ENCODE measurements at places on chromosomes 1 and 21.

DNA sequence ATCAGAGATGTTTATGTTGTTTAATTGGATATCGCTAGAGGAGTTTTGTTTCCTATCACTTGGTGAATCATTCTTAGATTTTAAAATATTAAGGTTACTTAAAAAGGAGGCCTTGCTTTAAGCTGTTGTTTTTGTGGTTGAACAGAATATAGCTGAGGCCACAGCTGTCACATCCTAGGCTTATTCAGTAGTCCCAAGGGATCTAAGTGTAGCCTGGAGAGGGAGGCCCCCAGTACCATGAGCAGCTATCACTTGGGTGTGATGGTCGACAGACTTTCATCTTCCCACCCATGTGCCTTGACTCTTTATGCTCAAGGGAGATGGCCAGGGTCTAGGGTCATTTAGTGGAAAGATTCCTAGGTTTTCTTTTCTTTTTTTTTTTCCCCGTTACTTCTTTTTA lies 278.7 kb downstream of the HHAT start:
- DNase-seq: no peak

GRCh38 chr1:10489291-10490055 lies 14.7 kb downstream of the PEX14 start:
- no peak for DNase-seq

DNA sequence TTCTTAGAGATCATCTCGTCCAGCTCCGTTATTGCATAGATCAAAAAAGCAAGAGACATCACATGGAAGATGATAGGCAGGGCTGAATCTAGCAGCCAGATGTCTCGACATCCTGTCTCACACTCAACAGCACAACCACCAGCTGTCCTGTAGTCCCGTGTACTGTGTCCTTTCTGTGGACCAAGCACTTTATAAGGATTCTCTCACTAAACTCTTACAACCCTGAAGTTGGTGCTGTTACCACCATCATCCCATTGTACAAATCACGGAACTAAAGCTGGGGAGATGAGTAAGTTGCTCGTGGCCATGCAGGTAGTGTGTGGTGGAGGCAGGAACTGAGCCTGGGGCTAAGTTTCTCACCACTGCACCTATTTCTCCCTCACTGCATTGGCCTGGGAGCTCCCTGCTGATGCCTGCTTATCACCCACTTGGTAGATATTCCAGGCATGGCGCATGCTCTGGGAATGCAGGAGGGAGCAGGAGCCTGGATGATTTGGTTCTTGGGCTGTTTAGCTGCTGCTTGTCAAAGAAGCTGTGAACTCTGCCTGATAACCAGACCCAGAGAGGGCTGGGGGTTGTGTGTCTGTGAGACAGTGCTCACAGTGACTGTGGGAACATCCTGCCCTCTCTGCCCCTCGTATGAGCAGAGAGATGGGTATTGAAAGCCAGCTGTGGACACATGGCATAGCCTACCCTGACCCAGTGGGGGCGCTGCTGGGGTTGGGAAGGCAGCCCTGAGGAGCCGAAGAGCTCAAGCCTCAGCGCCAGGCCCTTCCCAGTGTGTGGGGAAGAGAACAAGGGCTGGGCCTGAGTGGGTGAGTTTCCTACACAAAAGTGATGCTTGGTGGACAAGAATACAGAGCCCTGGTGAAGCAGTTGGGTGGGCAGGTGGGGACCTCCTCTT lies 13.6 kb downstream of the PPFIA4 start:
- DNase-seq: no peak

- DNase-seq: no peak
Observed at GRCh38 chr1:67436511-67437055, 6.4 kb upstream of the SERBP1 start.

GRCh38 chr1:1857096-1857703 lies 33.7 kb downstream of the GNB1 start:
- no peak for DNase-seq

DNA sequence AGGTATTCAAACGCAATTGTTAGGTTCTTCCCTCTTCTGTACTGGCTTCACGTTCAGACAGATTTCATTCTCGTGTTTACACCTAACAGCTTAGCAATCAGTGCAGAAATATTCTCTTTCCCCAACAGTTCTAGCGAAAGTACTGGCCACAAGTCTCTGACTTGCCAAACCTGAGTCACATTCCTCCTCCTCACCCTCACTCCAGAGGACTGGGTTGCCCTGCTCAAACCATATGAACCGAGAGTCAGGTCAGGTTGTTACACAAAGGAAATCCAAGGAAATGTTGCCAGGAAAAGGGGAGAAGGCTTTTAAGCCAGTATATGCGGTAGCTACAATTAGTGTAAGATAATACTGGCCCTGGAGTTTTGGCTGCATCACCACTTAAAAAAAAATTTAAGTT lies 282.5 kb downstream of the RGS7 start:
- DNase-seq: no peak

DNA sequence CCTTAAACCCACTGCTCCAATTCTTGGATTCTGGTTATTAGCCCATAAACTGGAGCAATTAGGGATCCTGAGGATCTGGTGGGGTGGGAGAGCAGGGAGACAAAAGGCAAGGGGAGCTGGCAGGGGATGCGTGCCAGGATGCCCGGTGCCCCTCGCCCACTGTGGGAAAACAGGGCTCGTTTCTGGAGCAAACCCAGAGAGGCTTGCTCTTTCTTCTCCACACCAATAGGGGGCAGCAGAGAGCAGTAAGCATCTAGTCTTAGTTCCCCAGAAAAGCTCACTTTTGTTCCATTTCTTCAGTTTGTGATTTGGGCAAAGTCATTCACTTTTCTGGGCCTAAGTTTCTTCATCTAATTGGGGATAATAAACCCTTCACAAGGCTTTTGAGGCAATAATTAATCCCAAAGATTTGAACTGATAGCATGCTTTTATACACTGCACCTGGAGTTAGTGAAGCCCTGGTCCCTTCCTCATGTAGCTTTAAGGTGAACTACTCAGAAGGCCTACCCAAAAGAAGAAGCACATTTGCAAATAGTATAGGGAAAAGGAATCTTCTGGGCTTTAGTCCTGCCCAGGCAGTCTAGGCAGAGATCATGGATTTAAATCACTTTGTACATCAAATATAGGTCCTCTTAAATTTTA lies 160.6 kb upstream of the USP24 start:
- DNase-seq: no peak

DNA sequence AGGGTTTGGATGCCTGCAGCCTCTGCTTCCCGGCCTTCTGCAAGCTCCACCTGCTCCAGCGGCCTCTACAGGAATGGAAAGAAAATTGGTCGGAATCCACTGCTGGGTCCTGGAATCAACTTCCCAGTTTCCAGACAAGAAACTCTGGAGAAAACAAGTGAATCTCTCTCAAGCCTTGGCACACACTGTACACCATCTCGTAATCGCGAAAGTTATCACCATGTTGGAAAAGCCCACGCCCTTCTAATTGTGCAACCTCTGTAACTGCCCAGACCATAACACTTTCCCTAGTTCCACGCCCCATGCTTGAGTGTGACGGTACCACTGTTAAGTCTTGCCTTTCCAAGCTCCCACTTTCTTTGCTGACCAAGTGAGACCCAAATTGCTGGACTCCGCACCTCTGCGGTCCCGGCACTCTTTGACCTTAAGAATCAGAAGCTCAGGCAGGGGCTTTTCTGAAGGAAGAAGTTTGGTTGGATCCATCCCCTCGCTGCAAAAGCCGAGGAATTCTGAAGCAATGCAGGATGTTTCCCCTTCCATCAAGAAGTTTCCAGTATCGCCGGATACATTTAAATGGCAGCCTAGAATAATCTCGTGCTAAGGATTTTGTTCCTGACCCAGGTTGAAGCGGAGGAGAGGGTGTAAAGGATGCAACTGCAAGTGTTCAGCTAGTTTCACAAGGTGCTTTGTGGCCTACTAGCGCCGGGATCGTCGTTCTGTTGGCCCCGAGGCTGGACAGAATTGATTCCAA lies 6.2 kb downstream of the NR5A2 start:
- DNase-seq: no peak

- no peak for DNase-seq
Observed at GRCh38 chr1:161207173-161207572, 5.0 kb downstream of the NDUFS2 start.

- DNase-seq: no peak
Observed at GRCh38 chr1:35475356-35475755, 81.8 kb downstream of the KIAA0319L start.

GRCh38 chr21:31667132-31667531 lies 7.6 kb downstream of the SOD1 start:
- no peak for DNase-seq

GRCh38 chr1:220341126-220341525 lies 68.9 kb upstream of the RAB3GAP2 start:
- no peak for DNase-seq

DNA sequence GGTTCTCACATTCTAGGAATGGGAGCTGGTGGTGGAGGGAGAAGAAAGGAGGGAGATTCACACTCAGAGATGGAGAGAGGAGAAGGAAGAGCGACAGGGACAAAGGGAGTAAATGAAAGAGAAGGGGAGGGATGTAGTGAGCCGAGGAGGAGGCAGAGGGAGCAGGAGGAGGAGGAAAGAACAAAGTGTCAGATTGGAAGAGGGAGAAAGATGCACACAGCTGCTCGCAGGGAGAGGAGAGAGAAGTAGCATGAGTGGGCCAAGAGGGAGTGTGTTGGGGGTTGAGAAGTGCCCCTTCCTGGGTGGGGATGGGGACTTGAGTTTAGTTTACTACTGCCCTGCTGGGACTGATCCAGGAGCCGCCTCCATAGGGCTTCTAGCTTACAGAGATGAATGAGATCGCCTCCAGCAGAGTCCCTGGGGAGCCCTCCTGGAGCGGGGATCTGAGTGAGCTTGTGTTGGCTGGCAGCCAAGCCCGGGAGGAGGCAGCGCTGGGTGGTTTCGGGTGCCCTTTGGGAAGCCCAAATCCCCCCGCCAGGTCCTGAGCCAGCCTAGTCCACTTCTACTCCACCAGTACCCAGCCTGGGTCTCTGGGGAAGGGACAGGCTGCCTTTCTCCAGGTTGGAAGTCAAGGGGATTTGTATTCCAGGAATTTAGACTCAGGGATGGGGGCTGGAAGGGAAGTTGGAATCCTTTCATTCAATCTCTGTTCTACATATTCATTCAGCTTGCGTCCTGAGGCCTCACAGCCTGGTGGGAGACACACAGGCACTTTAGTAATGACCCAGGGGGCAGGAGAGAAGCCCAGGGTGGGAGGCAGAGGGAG lies 20.9 kb downstream of the PTPRU start:
- no peak for DNase-seq

DNA sequence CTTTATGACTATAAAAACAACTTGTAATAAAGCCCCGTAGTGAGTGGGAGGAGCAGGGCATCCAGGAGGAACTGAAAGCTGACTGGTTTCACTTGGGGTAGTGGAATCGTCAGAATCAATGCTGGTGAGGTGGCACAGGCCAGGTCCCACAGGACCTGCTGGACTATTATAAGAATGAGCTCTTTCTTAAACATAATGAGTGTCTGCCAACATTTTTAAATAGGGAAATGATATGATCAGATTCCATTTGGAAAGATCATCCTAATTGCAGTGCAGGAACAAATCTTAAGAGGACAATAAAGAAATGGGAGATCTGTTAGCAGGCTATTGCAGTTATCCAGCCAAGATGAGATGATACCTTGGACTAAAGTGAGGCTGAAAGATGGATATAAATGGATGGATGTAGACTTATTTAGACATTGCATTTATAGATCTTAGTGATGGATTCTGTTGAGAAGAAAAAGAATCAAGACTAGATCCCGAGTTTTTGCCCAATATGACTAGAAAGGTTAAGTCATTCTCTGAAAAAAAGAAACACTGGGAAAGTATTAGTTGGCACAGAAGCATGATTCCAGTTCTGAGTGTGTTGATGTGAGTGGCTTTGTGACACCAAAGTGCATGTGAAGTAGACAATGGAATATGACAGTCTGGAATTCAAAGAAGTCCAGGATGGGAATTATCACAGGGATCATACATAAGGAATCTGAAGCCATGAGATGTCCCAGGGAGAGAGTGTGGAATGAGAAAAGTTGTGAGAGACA lies 153.3 kb upstream of the SGIP1 start:
- no peak for DNase-seq

GRCh38 chr1:232423591-232423990 lies 206.3 kb downstream of the SIPA1L2 start:
- DNase-seq: no peak

DNA sequence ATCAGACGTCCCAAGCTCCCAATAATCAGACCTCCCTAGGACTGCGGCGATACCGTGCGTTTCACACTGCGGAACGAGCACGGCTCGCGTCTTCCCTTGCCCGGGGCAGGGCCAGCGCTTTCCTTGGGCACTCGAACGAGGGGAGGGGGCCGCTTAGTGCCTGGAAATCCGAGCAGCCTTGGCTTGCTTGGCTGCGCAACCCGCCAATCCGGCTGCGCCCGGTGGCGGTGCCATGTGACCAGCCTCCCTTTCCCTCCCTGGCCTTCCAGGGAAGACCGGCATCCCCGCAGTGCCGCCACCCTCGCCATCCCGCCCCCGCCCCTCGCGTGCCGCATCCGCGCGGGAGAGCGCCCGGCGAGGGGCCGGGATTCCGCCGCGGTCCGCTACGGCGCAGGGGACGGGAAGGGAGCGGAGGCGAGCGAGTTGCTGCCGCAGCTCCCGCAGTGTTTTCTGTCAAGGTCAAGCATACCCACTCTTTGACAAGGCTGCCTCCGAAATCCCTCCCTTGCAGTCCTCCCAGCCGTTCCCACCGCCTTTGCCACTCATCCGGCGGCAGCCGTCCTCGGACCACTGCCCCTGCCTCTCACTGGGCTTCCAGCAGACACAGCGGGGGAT lies 8.3 kb upstream of the RNF19B start:
- no peak for DNase-seq

- DNase-seq: no peak
Observed at GRCh38 chr21:44865561-44866280, 7.8 kb downstream of the PTTG1IP start.

DNA sequence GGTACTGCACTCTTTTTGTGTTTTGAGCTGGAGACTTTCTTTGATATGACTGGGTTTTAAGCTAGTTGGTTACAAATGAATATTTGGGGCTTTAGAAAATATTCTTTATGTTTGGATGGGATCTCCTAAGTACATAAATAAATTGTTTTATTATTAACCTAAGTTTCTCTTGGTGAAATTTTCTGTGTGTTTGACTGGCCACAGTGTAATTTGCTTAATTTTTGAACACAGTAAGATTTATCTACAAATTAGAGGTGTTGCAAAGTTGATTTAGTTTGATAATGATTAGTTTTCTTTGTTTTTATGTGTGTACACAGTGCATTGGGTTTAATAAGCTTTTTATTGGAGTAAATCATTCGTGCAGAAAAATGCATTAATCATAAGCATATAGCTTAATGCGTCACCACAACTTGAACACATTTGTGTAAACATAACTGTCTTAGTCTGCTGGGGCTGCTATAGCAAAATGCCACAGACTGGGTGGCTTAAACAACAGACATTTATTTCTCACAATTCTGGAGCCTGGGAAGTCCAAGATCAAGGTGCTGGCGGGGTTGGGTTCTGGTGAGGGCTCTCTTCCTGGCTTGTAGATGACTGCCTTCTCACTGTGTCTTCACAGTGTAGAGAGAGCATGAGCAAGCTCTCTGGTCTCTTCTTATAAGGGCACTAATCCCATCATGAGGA lies 17.4 kb upstream of the SLC6A9 start:
- no peak for DNase-seq

GRCh38 chr1:8544644-8545043 lies 226.7 kb downstream of the SLC45A1 start:
- no peak for DNase-seq

GRCh38 chr1:3644273-3644672 lies 5.6 kb downstream of the WRAP73 start:
- no peak for DNase-seq

All from stimulated activated CD8-positive, alpha-beta memory T cell treated with anti-CD3 and anti-CD28 coated beads, Interleukin-7, amount 100 ng/mL, for 1 hour (primary cell).